ENCODE measurements at places on chromosomes 7 and 10.

GRCh38 chr7:107286751-107287621 is 118.2 kb downstream of the HBP1 start:
- no peak for DNase-seq

DNA sequence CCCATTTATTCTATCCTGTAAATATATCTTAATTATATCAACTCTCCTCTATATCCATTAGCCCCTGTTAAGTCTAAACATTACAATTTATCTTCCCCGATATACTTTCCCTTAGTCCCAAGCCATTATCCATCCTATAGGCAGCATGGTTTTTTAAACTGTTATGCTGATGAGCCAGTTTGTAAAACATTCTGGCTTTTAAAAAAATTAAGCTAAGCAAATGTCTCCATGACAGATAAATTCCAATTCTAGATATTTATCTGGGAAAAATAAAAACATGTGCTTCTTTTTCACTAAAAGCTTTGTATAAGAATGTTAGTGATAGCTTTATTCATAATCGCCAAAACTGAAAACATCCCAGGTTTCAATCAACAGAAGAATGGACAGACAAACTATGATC is 183.2 kb upstream of the GNAI1 start:
- DNase-seq: no peak

DNA sequence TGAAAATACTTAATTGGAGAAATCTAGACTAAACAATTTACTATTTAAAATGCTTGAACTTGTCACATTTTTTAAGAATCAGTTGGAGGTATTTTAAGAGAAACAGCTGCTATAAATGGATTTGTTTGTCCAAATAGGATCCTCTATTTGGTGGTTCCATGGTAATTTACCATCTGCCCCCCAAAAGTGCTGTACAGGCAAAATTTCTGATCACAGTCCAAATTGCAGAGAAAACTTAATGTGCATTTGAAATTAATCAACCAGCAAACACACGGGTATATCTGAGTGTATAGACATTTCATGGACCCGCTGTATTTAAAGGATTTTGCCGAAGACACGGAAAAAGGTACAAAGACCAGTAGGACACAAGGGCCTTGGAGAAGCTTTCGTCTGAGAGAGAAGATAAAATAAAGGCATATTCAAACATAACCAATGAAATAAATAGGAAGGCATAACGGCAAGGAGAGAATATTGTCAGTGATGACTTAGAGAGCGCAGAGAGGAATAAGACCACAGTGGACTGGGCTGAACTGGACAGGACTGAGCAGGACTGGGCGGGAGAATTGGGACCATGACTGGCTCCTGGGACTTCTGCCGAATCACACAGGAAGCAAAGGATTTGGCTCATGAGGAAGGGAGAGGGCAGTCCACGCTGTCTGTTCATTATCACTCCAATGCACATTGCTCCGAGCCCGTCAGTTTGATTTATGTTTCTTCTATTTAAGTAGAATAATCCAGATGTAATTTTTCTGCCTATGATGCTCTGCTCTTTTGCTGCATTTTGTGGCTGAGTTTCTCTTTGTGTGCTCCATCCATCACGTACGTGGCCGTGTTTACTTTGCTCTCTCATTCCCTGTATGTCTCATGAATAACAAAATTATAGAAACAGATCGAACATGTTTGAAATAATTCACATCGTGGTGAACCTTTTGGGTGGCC is 112.8 kb downstream of the PRLHR start:
- DNase-seq: no peak

GRCh38 chr10:117663750-117664149 is 121.2 kb downstream of the EMX2 start:
- no peak for DNase-seq

- no peak for DNase-seq
Measured at GRCh38 chr10:36542493-36542892, 582.9 kb upstream of the ANKRD30A start.

DNA sequence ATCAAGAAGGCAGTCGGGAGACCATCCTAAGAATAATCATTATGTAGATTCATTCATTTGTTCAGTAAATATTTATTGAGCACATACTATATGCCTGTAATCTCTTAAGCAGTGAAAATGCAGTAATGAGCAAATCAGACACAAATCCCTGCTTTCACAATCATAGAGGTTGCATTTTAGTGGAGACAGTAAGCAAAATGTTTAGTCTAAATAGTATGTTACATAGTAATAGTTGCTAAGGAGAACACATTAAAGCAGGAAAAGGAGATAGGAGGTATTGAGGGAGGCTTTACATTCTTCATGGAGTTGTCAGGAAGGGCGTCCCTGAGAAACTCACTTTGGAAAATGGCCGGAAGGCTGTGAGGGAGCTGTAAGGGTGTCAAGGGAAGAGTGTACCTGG is 79.9 kb downstream of the CDK14 start:
- DNase-seq: no peak
